ENCODE measurements at places on chromosomes 13 and 19.

DNA sequence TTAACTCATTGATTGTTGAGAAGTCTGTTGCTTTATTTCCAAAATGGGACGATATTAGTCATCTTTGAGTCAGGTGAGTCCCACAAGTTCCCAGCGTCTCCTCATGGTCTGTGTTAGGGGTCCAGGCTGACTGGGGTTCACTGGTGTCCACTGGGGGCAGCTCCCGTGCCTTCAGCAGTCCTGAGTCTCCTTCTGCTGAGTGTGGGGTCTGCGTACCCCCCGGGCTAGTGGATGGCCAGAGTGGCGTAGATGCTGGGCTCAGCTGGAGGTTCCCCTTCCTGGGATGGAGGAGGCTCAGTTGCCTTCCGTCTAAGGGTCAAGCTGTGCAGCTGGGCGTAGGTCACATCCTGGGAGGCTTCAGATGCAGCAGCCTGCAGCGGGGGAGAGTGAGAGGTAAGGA is 5.9 kb downstream of the LILRB3 start:
- no peak for DNase-seq

DNA sequence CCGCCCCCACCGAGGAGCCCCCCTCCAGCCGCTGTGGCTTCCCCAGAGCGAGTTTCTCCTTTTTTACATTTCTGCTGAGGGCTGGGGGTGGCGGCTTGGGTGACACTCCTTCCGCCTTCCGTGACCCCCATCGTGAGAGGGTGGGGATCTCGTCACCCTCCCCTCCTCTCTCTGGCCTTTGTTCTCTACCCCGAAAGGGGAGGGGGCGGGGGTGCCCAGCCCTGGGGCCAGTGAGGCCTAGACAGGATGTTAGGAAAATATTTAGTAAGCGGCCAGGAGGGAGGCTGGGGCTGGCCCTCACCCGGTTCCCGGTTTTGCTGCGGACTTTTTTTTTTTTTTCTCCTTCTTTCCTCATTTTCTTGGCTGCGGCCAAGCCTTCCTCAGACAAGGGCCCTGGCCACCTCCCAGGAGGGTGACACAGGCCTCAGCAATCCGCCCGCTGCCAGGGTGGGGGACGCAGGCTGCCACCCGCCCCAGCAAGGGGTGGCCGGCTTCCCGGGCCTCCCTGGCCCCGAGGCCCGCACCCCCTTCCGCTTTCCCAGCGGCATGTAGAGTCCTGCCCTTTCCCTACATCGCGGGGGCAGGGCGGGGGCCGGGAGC is 3.9 kb downstream of the MIDN start:
- peak; percentile 98 for DNase-seq

DNA sequence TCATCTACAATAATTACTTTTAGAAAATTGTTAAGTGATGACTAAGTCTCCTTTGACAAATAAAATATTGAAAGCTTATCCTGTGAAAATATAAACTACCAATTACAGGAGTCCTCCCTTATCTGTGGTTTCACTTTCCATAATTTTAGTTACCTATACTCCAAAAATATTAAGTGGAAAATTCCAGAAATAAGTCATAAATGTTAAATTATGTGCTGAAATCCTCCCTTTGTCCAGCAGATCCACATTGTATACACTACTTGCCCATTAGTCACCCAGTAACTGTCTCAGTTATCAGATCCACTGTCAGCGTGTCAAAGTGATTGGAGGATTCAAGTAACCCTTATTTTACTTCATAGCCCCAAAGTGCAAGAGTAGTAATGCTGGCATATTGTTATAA is 98.1 kb downstream of the SERP2 start:
- DNase-seq = peak; percentile 73

DNA sequence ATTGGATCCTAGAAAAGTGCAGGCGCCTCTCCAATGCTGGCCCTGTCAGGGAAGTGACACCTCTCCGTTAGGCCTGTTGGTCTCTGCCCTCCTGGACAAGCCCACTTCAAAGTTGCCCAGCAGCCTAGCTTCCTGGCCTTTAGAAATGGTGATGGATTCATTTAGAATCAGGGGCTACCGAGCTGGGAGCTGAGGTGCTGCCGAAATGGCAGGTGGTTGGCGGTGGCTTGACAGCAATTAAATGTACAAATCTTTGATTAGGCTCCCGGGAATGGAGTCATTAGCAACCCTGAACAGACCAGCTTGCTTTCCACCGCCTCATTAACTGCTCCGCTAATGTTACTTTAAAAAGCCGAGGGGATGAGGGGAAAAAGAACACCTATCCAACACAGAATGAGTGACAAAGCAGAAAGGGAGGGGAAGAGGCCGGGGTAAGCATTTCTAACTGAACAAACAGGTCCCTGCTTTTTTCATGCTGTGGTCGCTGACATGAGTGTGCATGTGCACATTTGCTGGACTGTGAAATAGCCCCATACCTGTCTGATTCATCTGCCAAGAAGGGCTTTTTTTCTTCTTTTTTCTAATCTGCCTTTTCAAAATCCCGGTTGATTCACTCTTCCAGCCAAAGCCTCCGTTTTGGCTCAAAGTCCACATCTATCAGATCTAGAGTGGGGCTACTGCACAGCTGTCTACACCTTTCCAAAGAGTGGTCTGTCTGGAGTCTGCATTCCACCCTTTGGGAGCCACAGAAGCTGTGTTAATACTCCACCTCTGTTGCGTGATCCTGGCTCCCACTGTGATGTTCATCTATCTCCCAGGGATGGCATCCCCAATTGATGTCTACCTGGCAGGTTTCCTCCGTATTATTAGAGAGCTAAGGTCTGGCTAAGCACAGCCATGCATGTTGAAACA is 431.9 kb downstream of the COG6 start:
- DNase-seq = no peak

DNA sequence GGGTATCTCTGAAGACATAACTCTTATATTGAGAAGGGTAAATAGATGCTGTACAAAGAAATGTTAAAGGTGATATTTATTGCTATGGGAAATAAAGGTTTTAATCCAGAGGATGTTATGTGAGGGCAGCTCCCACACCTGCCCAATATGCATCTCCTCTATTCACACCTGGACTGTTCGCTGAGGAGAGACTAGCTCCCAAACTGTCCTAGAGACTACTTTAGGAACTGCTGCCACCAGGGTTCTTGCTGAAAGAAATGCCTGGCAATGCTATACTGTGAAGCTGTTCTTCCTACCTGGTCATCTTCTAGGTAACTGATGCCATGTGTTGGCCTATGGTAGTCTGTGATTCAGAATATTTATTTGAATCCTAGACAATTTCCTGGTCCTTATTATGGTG is 1421.5 kb upstream of the SPRY2 start:
- DNase-seq = no peak

Measured in fibroblast of skin of right biceps (primary cell).